Activated T-helper 1 cell treated with anti-CD3 and anti-CD28 coated beads, Interleukin-2, amount 50 U/mL, for 16 hours (primary cell): ENCODE measurements at places on chromosomes 7 and 10.
A peak's percentile ranks its signal among the peaks of the same experiment; 100 is the strongest.

- DNase-seq, result no peak
Measured at GRCh38 chr7:56115852-56116538, at the start of gene NUPR2. TSS of gene NUPR2 (minus strand) at chr7:56116417. CDS start at chr7:56116314, 103 bp downstream.

DNA sequence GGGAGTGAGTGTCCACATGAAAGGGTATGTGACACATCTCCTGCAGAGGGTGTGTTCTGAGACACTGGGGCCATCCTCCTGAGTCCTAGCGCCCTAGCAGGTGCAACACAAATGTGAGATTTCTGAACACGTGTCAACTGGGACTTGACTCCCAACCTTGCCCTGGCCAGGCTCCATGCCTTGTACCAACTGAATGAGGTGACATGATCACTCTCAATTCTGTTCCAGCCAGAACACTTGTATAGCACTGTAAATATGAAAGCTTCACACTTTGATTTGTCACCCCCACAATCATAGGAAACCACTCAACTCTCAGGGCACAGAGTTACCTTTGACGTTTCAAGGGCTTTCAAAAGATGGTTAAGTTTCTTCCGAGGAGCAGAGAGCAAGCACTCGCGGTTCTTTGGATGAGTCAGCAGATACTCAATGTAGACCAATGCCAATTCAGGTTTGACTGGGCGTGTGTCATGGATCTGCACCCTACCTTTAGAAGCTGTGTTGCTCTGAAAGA lies 48.6 kb downstream of the NCAPG2 start:
- peak; percentile 16 for DNase-seq

DNA sequence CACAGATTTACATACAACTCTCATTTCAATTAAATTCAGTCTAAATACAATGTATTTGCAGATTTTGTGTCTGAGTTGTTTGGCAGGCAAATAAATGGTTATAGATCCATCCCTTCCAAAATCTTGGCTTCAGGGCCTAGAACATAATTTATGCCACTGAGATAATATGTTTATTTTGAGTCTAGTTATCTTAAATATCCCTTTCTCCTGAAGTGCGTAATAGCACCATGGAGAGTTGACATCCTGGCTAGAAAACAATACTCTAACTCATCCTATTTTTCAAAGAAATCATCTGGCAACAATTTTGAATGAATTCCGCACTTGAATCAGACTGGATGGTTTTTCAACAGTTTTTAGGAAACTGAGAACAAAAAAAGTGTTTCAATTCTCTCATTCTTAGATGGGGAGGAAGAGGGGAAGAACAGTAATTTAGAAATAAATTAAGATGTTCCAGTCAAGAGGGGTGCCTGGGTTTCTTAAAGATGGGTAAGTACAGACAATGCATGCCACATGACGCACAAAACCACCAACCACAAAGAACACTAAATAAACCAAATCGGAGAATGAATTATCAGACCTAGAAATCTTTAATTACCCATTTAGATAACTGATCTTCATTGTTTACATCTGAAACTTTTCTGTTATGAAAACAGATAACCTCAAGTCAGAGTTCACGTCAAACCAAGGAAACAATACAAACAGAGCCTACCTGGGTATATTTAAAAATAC lies 228.7 kb upstream of the PTN start:
- no peak for DNase-seq

GRCh38 chr10:51897560-51897959 lies 198.2 kb upstream of the CSTF2T start:
- no peak for DNase-seq

DNA sequence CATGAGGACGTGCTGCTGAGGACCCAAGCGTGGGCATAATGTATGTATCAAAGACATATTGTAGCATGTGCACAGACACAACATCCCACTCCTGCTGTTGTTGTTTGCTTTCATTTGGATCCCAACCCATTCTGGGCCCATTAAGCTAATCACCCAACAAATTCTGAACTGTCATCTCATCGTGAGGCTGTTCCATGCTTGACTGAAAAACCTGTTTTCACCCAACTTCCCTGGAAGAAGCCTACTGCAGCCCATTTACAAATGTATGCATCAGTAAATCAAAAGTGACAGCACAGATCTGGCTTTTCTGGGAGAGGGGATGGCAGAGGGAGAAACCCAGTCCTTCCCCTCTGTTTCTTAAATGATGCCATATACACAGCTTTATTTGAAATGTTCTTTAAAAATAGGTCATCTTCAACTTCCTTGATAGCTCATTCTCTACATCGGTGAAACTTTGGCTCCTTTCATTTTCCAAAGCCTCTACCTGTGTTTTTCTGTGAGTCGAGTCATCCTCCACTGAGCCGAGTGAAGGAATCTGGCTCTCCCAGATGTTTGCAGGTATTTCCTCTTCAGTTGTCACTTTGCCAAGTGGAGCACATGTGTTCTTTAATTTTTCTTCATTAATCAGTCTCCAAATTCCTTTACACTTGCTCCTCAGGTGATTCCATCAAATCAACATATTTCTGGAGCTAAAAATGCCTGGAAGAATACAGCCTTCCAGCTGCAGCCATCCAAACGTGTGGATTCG lies 151.8 kb downstream of the CHN2 start:
- DNase-seq, result no peak

- no peak for DNase-seq
Measured at GRCh38 chr10:43998021-43998809, 349.5 kb upstream of the ZNF32 start.

DNA sequence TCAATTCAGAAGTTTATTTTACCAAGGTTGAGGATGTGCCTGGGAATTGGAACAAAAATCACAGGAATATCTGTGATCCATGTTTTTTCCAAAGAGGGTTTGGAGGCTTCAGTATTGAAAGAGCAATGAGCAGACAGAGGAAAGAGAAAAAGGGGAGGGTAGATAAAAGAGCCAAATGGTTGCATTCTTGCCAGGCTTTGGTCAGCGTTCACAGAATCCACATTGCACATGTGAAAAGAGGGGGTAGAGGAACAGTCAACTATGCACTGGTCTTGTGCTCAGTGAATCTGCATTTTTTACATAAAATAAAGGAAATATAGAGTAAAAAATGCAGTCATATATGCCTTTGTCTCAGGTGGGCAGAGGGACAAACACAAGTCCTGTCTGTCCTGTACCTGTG lies 20.6 kb upstream of the ERCC6 start:
- no peak for DNase-seq

GRCh38 chr7:83065714-83066113 lies 97.0 kb downstream of the PCLO start:
- no peak for DNase-seq

- DNase-seq, result no peak
Measured at GRCh38 chr7:138245216-138245615, 169.0 kb downstream of the AKR1D1 start.

- no peak for DNase-seq
Measured at GRCh38 chr10:5813091-5813340, 218 bp downstream of the GDI2 start.

DNA sequence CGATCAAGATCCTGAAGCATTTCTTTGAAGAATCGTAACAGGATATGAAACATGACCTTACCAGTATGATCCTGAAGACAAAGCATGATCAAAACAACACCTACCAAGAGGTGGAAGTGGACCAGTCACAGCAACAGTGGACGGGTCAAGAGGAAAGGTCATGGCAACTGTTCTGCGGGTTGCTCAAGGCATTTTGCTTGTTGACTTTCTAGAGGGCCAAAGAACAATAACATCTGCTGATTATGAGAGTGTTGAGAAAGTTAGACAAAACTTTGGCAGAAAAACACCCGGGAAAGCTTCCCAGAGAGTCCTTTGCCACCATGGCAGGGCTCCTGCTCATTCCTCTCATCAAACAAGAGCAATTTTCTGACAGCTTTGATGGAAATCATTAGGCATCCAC lies 65.6 kb upstream of the LRRC18 start:
- no peak for DNase-seq

DNA sequence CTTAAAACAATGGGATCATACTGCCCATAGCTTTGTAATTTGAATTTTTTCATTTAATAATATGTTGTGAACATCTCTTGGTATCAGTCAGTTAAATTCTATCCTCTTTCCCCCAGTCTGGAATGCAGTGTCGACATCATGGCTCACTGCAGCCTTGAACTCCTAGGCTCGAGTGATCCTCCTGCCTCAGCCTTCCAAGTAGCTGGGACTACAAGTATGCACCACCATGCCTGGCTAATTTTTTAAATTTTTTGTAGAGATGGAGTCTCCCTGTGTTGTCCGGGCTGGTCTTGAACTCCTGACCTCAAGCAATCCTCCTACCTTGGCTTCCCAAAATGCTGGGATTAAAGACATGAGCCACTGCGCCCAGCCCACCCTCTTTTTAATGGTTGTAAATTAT lies 34.6 kb downstream of the MPLKIP start:
- no peak for DNase-seq

DNA sequence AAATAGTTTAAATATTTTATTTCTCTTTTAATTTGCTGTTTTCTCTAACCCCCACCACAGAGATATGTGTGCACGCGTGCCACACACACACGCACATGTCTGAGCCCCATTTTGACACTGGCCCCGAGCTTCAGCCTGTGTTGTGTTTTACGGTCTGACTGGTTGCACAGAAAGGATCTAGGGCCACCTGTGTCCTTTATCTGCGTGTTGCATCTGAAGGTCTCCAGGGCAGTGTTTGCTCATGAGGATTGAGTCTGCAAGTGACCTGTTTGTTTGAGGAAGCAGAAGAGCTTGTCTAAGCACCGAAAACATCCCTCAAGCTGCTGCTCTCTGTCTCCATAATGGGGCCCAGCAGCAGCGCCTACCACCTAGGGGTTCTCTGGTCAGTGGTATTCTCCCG lies 266.4 kb upstream of the LYZL1 start:
- no peak for DNase-seq

DNA sequence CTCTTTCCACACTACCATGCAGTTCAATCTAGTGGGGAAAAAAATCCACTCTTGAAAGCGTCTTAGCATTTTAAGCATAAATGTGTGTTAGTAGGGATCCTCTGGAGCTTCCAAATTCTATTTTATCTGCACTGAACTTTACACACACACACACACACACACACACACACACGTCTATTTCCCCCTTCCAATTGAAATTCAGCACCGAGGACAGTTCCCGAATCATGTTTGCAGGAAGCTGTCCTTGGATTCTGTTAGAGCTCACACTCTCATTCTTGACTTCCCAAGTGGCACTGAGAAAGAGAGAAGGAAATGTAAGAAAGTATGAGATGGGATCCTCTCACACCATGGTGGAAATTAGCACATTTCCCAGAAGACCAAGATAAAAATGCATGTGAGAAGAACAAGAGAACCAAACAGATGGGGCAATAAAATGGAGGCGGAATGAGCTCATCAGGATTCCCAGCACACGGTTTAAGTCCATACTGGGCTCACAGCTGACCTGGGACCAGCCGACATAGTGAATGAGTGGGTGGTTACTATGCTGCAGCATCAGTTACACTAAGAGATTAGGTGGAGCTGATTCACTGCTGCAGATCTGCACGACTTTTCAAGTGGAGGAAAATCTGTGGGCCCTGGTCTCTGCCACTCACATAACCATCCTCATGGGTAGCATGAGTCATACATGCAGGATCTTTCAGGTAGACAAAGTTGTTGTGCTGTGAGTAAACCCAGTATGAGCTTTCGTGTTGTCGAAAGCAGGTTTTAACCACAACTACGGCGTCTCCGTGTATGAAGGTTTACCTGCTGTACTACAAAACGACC lies 3.3 kb upstream of the NPTX2 start:
- no peak for DNase-seq

GRCh38 chr7:27617651-27618381 lies 44.9 kb downstream of the HIBADH start:
- DNase-seq, result no peak

GRCh38 chr7:151700586-151701165 lies 176.2 kb downstream of the PRKAG2 start:
- DNase-seq, result no peak

GRCh38 chr10:126935263-126935946 lies 30.2 kb downstream of the DOCK1 start:
- DNase-seq, result no peak

GRCh38 chr10:91460681-91461080 lies 50.5 kb downstream of the HECTD2 start:
- no peak for DNase-seq

GRCh38 chr10:71396711-71397295 lies at the start of gene CDH23:
TSS of gene CDH23 (plus strand) at chr10:71396920. CDS start at chr10:71439832, 42,912 bp downstream.
- DNase-seq, result no peak

- no peak for DNase-seq
Measured at GRCh38 chr10:59885430-59886134, 20.8 kb downstream of the CCDC6 start.

DNA sequence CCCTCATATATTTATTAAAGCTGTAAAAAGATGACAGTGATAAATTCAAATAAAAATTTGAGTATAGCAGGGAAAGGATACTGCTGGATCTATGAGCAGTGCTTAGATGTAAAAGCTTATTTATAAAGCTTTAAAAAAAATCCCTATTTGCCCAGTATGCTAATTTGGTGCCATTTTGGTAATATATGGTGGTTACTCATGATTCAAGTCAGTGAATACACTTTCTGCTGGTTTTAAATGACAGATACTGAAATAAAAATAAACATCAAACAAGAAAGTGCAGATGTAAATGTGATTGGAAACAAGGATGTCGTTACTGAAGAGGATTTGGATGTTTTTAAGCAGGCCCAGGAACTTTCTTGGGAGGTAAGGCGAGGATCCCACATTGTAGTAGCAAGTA lies 134.4 kb upstream of the SAMD8 start:
- DNase-seq, result no peak

DNA sequence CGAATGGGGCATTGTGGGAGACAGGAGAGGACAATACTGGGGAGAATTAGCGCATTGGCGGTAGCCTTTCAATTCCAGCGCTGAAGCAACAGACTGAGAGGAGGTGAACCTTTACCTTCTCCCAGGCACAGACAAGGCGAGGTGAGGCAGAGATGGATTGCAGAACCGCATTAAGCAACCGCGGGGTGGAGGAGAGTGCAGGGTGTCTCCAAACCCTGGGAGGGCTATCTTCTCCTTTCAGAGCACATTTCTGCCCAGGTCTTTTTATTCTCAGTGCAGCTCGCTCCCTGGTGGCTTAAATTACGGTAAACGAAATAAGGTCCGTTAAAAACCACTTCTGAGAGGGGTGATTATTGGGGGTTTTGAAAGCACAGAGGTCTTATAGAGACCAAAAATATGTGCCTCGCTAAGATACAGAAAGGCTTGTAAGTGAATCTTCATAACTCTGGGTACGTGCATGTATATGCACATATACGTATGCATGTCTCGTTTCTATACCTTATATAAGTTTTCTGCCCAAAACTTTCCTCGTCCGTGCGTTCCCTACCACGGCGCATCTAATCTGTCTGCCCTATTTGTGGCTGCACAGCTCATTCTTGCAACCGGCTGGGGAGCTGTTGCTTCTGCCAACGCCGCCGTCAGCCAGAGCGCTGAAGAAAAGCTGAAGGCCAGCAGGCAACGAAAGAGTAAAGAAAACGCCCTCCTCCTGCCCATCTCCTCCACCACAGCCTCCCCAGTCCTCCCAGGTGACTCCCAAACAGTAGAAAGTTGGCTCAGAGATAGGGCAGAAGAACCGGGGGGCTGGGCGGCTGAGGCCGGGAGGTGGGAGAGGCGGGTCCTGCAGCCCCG lies 895 bp upstream of the ZNF804B start:
- DNase-seq, result no peak

- no peak for DNase-seq
Measured at GRCh38 chr7:135910393-135911036, 66.6 kb downstream of the MTPN start.
